ENCODE measurements at places on chromosomes 12 and 14. TPM values are rescaled to one million over a fixed set of nuclear protein-coding genes. Genes with fewer than 3 reads are reported as not detected.

GRCh38 chr14:93104961-93105360, 10.8 kb downstream of the ITPK1 start:
- no peak for DNase-seq

- no peak for DNase-seq
Measured at GRCh38 chr14:89388853-89389252, 28.2 kb downstream of the FOXN3 start.

GRCh38 chr12:93524386-93525133, 47.9 kb upstream of the SOCS2 start:
- no peak for DNase-seq

The RNF212B gene
- total RNA-seq = not detected

DNA sequence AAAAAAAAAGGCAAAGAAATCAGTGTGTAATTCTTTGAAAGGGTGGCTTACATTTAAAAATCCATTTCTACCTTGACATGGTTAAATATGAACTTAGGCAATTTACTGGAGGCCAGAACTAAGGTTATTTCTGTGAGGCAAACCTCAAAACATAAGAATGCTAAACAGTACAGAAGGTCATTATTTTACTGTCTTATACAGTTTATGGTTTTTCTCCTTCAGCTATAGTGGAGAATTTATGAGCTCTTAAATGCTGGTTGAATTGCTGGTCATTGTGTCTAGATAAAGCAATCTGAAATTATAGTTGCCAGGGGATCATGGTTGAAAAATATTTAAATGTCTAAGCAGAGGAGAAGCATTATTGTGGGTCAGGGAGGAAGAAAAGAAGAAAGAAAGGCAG, 70.5 kb downstream of the TRIM9 start:
- DNase-seq = no peak

- no peak for DNase-seq
Measured at GRCh38 chr14:29822430-29822709, 105.3 kb downstream of the PRKD1 start.

The RNASE7 gene
- total RNA-seq = not detected

DNA sequence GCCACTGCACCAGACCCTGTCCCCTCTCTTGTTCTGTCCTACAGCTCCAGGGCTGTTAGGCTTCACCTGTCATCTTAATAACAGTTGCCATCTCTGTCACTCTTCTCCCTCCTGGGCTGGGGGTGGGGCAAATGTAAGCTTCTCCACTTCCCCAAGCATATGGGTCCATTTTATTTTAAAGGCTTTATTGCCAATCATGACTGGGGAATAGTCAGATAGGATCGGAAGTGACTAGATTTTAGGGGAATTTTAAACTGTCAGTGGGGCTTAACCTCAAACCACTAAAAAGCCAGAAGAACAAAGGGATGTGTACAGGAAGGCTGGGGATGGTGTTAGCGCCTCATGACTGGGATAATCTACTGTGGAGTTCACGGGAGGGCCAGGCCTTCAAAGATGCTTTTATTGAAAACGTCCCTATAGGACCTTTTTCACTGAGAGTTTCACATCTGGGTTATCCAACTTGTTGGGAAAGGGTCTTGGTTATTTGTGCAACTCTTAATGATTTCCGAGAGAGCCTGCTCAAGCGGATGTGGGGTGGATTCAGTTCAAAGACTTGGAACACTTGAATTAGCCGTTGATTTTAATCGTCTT, 41.6 kb downstream of the CHST11 start:
- DNase-seq = peak; percentile 79

DNA sequence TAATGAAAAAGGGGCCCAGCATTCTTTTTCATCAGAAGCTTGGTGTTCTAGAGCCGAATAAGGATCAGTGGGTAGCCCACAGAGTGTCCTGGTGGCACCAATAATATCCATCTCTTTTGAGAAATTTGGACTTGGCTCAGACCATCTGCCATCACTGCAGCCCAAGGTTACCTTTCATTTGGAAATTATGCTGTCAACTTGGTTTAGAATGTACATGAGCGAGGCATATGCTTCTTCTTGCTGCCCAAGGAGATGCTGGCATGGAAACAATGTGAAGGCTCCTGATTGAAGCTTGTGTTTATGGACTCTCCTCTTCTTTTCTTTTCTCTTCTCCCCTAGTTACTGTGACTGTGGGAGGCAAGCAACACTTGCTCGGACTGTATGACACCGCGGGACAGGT, 50.0 kb downstream of the GPHB5 start:
- no peak for DNase-seq

DNA sequence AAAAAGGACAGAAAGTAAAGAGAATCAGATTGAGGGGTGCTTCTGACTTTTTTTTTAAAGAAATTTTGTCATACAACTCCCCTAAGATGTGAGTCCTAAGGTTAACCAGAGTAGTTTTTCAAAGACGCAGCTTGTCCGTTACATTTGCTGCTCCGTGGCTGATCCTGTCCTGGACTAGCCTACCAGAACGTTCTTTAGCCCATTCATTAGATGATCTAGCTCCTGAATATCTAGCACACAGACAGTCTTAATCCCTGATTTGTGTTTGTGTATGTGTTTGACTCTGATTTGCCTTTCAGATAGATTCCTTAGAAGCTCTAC, 60.3 kb downstream of the SAMD4A start:
- DNase-seq = no peak

The CIROP gene
- total RNA-seq = not detected

The CLEC1A gene
- total RNA-seq = not detected

GRCh38 chr14:33814010-33814409, 136.9 kb downstream of the EGLN3 start:
- no peak for DNase-seq

The SMIM41 gene
- not detected for total RNA-seq

- DNase-seq = no peak
Measured at GRCh38 chr12:14984766-14985285, 12.0 kb downstream of the PDE6H start.

Data from activated naive CD4-positive, alpha-beta T cell treated with anti-CD3 and anti-CD28 coated beads for 36 hours (primary cell).